Right lung (tissue), 10 donors: ENCODE measurements at places on chromosomes 4 and X. TPM values are rescaled to one million over a fixed set of nuclear protein-coding genes. Genes with fewer than 3 reads are reported as not detected.

SNCA gene
- polyA plus RNA-seq: 57.4 TPM

P2RY10 gene
- 0.46 TPM for polyA plus RNA-seq

GRCh38 chr4:132691668-132692067, 457.4 kb upstream of the PCDH10 start:
- DNase-seq: no peak

GRCh38 chr4:8832113-8832915, 39.3 kb downstream of the HMX1 start:
- DNase-seq: no peak

ZDHHC15 gene
- polyA plus RNA-seq: 7.8 TPM

DNA sequence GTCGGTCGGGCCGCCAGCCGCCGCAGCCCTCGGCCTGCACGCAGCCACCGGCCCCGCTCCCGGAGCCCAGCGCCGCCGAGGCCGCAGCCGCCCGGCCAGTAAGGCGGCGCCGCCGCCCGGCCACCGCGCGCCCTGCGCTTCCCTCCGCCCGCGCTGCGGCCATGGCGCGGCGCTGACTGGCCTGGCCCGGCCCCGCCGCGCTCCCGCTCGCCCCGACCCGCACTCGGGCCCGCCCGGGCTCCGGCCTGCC, 213 bp downstream of the NFKB1 start:
- DNase-seq: no peak

- DNase-seq: no peak
These were observed 1804.3 kb upstream of the PCDH10 start for GRCh38 chr4:131344761-131345160.

DNA sequence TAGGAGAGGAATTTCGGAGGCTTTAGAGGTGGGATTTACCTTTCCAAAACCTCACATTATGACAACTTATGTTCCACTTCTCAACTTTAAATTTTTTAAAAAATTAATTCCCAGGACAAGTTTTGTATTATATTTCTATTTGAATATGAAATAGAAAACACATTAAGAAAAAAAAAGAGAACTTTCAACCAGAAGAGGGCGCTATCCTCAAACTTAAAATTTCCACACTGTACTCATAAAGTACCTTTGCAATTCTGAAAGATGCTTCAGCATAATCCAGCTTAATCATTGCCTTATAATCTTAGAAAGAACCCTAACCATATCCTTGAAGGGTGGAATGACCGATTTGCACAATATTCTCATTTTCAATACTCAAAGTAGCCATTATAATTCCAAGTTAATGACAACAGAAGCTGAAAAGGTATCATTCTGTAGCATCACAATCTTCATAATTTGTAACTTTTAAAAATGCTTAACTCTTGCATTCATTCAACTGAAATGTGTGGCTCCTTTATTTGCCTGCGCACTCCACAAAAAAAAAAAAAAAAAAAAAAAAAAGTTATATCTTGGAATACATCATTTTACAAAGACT, 158.0 kb downstream of the KCNIP4 start:
- no peak for DNase-seq

DNA sequence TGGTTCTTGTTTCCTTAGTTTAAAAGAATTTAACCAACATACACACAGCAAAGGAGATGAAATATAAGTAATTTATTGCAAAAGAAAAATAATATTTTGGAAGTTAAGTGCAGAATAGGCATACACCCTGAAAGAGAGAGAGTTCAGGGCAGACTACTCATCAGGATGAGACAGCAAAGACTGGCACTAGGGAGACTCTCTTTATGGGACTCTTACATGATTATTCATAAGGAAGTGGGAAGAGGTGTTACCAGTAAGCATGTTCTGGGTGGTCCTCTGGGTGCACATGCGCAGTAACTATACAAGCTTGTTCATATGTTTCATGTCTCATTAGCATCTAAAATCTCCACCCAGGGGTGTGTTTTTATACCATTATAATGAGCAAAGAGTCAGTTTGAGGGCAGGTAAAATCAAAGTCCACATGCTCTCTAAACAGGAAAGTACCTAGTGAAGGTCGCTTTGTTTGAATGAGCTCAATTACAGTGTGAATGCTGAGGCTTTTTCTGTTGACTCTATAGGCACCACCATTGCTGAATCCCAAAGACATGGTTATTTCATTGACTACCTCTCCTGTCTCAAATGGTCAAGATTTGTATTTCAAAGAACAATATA, 38.2 kb upstream of the PRDM5 start:
- no peak for DNase-seq

GRCh38 chr4:93461541-93461940, 367.0 kb upstream of the ATOH1 start:
- peak; percentile 10 for DNase-seq

TRAPPC11 gene
- 56.8 TPM for polyA plus RNA-seq

- DNase-seq: no peak
These were observed 16.6 kb upstream of the DDIT4L start for GRCh38 chr4:100206850-100207249.

DNA sequence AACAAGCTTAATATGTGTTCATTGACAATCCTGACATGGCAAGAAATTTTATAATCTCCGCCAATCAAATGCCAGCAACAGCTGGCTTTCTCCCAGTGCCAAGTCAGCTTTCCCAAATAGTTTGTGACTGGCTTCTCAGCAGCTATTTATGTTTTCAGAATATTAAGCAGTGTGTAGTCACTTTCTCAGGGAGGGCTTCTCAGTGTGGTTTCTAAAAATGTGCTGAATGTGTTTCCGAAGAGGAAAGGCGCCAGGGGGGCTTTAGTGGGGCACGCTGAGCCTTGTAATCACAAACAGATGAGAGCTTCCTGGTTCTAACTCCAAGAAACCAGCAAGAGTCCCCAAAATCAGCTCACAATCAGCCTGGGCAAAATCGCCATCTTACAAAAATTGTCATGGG, 258.7 kb upstream of the CPEB2 start:
- DNase-seq: no peak

DNA sequence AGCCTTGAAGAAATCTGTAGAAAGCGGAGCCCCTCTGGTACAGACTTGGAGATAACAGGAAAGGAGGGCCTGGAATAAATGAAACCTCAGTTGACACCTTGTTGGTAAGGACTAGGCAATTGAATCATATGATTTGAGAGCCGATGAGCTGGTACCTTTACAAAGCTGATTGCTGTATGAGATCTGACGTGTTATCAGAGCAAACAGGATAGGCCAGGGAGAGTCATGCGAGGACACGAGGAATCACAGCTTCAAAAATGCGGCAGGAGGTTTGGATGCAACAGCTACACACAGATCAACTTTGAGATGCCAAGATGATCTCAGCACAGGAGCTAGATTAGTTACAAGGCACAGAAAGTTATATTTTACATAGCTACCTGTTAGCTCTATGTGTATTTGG, 7.4 kb upstream of the SLC10A4 start:
- no peak for DNase-seq

- no peak for DNase-seq
These were observed 101.5 kb upstream of the LIMCH1 start for GRCh38 chr4:41436419-41436818.

SULT1B1 gene
- polyA plus RNA-seq: 3.3 TPM

GRCh38 chrX:72304877-72305276, 837 bp downstream of the CITED1 start:
- no peak for DNase-seq

DNA sequence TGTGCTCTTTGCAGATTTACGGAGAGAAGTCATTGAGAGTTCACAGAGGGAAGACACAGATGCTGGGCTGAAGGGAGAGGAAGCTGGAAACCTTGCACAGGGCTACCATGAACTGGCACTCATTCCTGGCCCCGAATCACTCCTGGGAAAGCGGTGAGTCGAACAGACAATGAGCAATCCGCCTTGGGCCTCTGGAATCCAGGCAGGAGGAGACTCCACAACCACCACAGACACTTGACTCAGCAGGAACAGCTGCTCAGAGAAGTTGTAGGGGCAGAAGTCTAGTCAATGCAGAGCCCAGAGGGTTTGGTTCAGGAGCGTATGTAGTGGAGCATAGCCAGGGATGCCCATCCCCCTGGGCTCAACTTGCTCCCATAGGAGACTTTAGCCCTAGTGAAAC, 62.8 kb upstream of the GRIA3 start:
- DNase-seq: peak; percentile 0

DNA sequence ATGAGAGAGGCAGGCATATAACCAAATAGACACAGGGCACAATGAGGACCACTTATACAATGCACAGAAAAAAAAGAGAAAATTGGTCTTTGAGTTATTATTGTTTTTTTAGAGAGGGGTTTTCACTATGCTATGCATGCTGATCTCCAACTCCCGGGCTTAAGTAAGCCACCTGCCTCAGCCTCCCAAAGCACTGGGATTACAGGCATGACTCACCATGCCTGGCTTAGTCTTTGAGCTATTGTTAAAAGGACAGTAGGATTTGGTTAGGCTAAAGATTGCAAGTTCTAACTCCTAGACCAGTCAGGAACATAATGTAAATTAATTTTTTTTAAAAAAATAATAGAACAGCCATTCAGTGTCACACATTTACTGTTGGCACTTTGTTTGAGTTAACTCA, 340.1 kb downstream of the GPAT3 start:
- no peak for DNase-seq
